Activated CD4-positive, alpha-beta T cell treated with anti-CD3 and anti-CD28 coated beads for 48 hours (primary cell): ENCODE measurements at places on chromosomes 6 and 20.
A peak's percentile ranks its signal among the peaks of the same experiment; 100 is the strongest.

DNA sequence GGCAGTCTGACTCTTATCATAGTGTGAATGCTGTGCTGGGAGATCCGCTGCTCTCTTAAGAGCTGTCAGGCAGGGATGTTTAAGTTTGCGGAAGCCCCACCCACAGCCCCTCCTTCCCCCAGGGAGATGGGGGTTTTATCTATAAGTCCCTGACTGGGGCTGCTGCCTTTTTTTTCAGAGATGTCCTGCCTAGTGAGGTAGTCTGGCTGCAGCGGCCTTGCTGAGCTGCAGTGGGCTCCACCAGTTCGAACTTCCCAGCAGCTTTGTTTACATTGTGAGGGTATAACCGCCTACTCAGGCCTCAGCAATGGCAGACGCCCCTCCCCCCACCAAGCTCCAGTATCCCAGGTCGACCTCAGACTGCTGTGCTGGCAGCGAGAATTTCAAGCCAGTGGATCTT is 75.7 kb upstream of the UST start:
- DNase-seq = no peak

DNA sequence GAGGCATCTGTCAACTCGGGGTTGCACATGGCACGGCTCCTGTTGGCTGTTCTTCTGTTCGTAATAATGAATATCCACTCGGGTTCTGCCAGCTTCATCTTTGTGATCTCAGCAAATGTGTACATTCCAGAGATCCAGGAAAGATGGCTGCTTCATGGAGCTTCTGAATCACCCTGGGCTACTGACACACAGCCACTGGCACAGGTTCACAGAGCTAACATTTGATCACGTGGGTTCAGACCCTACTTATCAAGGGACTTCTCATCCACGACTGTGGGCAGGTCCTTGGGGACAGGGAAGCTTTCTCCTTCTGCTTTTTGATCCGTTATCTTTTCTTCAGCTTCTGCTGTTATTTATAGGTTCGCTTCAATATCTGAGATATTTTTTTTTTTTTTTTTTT is 18.1 kb downstream of the PPP1R3G start:
- DNase-seq = no peak

GRCh38 chr6:32933661-32934085 is 7.2 kb downstream of the HLA-DMB start:
- peak; percentile 85 for DNase-seq

GRCh38 chr20:53767206-53767930 is 173.7 kb upstream of the ZNF217 start:
- no peak for DNase-seq

DNA sequence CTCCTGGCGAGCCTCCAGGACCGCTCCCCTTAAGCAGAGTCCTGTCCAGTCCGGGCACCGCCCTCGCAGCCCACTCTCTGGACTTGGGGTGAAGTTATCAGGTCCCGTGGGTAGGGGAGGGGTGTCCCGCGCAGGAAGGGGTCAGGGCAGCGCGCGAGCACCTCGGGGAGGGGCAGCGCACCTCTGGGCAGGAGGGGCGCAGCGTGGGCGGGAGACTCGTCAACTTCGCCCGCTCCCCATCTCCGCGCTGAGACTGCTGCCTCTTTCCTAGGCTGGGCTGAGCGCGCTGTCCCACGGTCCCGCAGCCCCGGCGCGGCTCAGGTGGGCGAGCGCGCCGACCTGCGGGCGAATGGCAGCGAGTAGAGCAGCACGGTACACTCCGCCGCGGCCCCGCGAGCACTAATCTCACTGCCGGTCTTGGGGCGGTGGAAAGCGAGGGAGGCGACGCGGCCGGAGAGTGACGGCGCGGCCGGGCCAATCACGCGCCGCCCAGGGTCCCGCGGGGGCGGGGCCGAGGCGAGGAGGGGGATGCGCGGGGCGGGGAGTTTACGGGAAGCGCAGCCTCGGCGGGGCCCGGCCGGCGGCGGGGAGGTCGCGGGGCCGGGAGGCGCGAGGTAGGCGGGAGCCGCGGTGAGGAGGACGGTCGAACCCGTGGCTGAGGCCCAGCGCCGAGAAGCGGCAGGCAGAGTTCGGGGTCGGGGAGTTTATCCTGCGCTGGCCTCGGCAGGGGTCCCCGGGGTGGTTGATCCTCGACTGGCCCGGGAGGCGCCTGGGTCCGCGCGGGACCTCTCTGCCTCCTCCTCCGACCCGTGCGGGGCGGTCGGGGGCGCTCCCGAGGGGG is at the start of gene MAN1A1:
Gene MAN1A1 (minus strand): TSS at position 401 of the 841 bp plus-strand sequence. CDS start 696 bp downstream, outside the sequence.
- DNase-seq = peak; percentile 92
